ENCODE measurements at places on chromosomes 16 and 17.
A peak's percentile ranks its signal among the peaks of the same experiment; 100 is the strongest.

DNA sequence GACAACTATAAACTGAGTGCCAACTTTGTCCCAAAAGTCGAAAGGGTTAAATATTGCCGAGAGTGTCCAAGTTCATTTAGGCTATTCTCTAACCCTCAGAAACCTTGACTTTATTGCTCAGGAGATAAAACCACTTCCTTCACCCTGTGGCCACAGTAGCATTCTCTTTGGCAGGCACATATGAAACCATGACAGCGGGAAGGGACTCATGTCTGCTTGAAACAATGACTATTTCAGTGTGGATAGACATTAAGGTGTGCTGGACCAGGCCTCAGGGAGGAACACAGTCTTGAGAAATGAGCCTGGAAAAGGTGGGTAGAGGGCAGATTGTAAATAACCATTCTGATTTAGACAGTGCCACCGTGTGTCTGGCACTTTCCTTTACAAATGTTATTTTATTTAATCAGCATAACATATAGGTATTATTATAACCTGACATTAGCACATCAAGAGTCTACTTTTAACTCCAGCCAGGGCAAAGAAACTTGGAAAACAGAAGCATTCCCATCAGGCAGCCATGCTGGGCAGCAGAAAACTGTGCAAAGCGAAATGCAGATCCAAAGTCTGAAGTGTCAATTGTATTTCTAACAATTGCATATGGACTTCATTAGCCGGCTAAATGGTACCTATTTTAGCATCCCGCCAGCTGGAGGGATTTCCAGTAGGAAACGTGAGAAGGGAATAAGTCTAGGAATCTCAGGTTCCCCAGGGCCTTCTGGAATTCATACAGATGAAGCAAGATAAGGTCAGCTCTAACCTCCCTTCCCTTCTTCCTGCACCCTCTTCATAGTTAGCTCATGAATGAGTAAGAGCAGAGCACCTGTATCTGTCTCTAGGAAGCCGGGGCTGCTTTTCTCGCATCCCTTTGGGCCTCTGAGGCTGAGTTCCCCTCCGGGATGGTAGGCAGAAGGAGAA is 212.8 kb upstream of the ELAC2 start:
- no peak for DNase-seq

DNA sequence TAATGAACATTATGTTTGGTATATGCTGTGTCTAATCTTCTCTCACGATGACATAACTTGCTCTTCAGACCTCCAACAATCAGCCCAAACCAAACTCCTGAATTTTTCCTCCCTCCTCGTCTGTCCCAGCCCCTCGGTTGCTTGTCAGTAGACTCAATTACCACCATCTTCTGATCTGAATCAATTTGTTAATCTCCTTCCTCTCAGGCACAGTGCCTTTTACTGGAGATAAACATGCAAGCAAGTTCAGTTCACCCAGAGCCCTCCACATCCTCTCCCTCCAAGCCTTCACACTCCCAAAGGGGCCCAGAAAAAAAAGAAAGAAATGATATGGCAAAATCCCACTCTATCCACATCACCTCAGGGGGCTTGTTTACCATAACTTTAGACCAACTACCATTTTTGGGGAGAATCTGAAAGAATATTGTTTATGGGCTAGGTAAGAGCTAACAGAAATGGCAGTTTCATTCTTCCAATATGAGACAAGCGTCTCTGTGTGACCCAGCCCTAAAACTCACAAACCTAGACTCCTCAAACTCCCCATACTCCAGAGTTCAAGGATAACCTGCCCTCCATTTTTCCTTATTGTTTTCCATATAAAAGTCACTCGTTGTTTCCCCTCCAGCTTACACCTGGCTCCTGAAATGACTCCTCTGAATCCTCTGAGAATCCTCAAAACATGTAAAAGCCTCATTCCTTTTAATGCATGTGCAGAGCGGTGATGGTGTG is 1.5 kb downstream of the TEX2 start:
- no peak for DNase-seq

DNA sequence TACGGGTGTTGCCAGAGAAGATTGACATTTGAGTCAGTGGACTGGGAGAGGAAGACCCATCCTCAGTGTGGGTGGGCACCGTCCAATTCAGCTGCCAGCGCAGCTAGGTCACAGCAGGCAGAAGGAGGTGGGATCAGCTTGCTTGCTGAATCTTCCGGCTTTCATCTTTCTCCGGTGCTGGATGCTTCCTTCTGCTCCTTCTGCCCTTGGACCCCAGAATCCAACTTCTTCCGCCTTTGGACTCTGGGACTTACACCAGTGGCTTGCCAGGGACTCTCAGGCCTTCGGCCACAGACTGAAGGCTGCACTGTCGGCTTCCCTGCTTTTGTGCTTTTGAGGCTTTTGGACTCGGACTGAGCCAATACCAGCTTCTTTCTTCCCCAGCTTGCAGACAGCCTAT is 46.1 kb upstream of the RPL38 start:
- DNase-seq = no peak

DNA sequence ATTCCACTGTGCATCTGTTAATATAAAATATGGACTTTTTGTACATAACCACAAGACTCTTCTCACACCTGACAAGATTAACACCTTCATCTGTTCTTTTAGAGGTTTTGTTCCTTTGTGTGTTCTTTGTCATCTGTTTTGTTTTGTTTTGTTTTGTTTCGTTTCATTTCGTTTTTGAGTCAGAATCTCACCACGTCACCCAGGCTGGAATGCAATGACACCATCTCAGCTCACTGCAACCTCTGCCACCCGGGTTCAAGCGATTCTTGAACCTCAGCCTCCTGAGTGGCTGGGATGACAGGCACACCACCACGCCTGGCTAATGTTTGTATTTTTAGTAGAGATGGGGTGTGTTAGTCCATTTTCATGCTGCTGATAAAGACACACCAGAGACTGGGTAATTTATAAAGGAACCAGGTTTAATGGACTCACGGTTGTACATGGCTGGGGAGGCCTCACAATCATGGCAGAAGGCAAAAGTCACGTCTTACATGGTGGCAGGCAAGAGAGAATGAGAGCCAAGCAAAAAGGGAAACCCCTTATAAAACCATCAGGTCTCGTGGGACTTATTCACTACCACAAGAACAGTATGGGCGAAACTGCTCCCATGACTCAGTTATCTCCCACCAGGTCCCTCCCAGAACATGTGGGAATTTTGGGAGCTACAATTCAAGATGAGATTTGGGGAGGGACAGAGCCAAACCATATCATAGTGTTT is 22.3 kb downstream of the C16orf90 start:
- no peak for DNase-seq

DNA sequence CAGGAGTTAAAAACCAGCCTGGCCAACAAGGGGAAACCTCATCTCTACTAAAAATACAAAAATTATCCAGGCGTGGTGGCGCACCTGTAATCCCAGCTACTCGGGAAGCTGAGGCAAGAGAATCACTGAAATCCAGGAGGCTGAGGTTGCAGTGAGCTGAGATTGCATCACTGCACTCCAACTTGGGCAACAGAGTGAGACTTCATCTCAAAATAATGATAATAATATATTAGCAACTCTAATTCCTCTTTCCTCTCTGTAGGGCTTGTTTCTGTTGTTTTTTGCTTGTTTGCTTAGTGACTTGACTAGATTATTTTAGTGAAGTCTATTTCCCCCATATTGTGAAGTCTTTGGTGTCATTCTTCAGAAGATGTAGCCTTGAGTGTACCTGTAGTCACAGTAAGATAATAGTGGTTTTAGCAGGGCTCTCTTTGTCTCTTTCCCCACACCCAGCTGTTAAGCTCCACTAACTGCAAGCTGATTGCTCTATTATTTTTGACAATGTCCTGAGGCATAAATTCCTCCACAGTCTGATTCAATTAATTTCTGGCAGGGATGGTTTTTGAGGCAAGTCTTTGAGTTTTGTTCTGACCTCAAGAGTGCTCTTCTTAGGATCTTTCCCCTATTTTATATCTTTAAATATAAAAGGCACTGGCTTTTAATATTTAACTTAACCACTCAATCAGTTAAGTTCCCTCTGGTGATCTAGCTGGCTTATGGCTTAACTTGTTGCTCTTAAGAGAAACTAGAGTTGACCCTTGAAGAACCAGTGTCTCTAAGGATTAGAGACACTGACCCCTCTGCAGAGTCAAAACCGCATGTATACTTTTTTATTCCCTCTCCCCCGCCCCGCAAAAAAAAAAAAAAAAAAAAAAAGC is 18.6 kb upstream of the TNFSF12 start:
- no peak for DNase-seq

DNA sequence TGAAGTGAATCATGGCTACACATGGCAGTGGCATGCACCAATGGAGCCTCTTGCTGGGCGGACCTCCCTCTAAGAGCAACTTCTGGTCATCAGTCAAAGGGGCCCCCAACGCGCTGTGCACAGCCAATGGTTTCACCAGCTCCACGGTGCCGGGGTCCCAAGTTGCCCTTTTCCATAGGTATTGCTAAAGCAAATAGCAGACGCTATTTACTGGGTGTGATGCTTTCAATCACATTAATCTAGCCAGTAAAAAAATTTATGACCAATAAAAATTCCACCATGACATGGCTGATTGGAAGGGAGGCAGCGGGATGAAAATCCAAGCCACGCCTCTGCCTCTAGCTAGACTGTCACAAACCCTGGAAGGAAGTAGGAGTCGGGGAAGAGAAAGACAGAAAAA is 680.3 kb upstream of the SOX9 start:
- no peak for DNase-seq

- peak; percentile 81 for DNase-seq
These were observed 2.3 kb upstream of the BORCS6 start for GRCh38 chr17:8192070-8192815.

DNA sequence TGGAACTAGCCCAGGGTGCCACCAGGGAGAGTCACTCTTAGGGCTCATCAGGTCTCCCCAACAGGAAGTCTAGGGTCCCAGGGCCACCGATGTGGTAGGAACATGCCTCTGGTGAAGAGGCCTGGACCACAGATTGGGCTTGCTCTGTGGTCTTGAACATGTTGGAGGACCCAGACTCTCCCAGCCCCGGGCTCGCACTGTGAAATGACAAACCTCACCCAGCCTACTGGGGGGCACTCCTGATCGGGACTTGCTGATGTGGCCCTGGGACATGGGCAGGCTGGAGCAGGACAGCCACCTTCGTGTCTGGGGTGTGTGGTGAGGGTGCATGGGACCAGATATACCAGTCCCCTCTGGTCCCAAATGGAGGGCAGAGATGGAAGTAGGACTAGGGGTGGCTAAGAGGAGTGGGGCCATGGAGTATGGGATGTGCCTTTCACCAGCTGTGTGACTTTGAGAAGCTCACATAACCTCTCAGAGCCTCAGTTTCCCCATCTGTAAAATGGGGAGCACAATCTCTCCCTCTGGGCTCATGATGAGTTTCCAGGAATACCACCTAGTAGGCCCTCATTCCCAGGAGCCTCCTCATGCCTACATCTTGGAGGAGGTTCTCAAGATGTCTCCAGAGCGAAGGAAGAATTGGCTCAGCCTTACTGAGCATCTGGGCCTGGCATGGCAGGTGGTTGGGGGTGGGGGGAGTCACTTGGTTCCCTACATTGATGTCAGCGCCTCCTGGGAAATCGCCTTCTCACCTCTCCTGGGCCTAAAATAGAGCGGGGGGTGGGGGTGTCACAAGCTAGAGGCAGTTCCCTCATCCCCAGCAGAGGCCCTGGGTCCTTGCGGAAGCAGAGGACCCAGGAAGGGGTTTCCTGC is 1.5 kb upstream of the ADAM11 start:
- DNase-seq = no peak

- DNase-seq = no peak
These were observed 47.2 kb upstream of the SLC47A1 start for GRCh38 chr17:19486351-19487023.

DNA sequence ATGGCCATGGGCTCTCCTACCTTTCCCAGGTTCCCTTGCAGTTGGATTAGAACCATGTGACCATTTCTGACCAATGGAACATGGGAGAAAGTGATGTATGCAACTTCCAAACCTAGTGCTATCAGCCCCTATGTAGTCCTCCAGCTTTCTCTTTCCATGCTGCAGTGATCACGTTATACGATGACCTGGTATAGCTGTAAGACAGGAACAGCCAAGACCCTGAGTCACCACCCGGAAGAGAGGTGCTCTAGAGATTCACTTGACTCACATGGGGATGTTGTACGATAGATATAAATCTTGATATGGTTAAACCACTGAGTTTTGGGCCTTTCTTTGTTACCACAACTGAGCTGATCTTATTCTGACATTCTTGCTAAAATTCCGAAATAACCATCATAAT is 65.1 kb downstream of the NOG start:
- DNase-seq = no peak

DNA sequence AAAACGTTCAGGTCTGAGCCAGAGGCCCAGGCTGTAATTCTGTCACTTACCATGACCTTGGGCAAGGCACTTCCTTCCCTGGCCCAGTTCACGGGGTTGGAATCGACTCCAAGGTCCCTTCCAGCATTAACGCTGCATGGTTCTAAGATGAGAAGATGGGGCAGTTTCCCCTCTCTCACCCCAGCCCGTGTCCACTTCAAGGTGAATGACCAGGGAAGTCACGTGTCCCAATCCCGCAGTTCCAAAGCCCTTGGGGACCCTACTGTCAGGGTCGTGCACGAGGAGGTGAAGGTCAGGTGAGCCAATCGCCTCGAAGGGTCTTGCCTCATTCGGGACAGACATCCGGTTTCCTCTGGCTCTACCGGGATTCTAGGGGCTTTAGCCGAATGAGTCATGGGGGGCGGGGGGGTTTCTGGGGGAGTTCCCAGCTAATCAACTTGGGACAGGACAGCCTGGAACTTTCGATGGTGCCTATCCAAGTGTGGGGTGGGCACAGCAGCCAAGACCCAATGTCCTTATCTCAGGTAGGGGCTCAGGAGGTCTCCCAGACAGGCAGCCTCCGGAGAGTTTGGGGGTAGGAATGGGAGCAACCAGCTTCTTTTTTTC is 762 bp upstream of the CSF3 start:
- DNase-seq = no peak

DNA sequence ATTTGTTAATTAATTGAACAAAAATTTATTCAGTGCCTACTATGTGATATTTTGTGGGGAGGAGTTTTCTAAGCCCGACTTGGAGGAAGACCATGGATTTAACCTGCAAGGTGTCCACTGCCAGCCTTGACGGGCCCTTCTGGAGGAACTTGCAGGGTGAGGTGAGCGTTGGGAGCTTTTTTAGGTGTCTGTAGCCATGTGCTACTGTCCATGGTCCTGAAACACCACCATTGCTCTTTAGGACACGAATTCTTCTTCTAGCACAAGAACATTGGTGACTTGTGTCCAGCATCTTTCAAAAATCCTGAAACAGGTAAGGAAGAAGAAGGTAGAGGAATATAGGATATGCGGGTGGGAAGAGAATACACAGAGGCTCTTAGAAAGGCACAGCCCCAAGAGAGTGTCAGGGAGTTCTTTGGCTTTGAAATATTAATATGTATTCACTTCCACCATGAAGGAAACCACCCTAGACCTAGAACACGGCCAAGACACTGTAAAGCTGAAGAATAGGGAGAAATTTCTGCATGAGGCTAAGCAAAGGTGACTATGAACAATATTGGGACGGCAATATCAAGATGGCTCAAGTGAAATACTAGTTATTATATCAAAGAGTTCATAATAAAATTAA is 27.9 kb upstream of the OR4D1 start:
- DNase-seq = no peak

GRCh38 chr16:22300427-22301071 is 3.3 kb downstream of the POLR3E start:
- DNase-seq = peak; percentile 69
